H7 (cell line): ENCODE measurements at places on chromosomes 3 and 15. TPM values are rescaled to one million over a fixed set of nuclear protein-coding genes. Genes with fewer than 3 reads are reported as not detected.

GRCh38 chr3:34859746-34860145, 779.6 kb upstream of the ARPP21 start:
- no peak for DNase-seq

- DNase-seq: no peak
Measured at GRCh38 chr3:190512666-190513065, 1.2 kb upstream of the IL1RAP start.

DNA sequence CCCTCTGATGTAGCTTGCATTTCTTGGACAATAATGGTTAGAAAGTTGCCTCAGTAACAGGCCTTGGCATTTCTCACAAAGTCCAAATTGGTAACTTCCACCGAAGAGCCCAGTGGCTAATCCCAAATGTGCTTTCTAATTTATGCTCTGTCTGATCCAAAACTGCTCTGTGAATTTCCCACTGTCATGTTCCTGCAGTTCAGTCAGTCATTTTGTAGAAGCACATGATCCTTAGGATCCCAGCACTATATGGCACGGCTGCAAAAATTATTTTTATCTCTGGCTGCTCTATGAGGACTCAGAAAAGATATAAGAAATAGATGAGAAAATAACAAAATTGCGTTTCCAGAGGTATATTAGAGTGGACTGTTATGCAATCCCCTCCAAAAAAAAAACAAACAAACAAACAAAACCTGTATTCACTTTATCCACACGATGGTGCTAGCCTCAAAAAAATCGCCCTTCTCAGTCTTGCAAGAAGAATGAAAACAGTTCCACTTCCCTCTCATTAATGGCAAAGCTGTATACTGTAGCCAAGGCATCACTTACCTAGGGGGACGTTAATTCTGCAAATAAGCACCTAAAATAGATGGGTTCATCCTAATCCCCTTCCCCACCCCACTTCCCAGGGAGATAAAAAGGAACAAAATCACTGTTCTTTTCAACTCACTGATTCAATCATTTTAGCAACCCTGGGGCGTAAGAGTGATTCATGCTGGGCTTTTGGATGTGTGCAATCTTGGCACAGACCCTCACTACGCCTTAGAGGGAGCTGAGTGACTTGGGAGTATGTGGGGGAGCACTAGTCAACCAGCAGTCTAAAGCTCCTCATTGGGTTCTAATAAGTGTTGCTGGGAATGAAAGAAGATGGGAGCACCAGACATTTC, 61.3 kb downstream of the TMCO5A start:
- no peak for DNase-seq

- DNase-seq: no peak
Measured at GRCh38 chr3:64459711-64460110, 228.1 kb downstream of the ADAMTS9 start.

- DNase-seq: no peak
Measured at GRCh38 chr3:176041812-176042211, 1155.5 kb downstream of the TBL1XR1 start.

DNA sequence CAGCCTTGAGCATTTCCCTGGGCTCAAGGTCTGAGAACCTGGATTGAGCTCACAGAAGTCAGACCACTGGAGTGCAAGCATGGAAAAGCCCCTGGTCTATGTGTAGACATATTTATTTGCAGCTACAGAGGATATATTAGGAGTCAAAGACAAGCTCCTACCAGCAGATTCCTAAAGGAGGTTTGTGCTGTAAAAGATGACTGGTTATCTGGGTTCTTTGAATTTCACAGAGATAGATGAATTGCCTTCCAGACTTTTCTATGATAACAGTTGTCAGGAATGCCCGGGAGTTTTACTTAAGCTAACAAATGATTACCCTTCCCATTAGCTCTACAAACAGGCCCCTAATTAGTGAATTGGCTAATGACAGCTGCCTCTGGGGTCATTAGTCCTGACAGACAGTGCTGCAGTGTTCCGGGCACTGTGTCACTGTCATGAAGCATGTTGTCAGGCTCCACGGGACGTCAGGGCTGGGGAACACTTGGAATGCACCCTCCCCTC, 48.8 kb upstream of the PLXNA1 start:
- DNase-seq: peak; percentile 46

DNA sequence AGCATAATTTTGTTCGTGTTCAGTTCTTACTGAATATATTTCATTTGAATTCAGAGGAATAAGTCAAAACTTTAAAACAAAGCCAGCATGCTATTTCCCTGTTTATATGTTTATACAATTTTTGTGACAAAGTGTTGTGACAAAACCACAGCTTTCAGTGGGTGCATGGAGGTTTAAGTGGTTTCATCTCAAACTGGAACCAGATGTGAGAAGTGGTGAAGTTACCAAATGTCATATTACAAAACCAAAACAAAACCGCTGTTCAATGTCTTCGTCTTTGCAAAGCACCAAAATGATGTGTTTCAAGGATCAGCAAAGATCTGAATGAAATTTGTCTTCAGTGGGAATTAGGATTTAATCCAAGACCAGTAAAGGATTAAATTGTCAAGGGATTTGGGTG, 59.3 kb upstream of the OSTN start:
- no peak for DNase-seq

GRCh38 chr3:38853011-38853410, 37.0 kb upstream of the SCN10A start:
- no peak for DNase-seq

DNA sequence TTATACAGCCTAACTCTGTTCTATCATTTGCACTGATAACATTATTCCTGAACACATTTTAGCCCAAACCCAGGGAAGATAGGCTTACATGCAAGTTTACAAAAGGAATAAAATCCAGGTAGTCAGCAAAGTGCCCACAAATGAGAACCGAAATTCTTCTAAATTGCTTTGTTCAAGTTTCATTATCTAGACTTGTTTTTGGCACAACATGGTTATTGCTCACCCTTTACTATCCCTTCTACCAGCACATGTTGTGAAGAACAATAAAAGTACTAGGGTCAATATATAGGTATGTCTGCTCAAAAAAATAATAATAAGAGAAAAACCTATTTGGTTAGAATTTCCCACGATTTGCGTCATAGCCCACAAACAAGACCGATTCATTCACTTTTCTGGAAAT, 430.5 kb downstream of the FGF12 start:
- no peak for DNase-seq

DNA sequence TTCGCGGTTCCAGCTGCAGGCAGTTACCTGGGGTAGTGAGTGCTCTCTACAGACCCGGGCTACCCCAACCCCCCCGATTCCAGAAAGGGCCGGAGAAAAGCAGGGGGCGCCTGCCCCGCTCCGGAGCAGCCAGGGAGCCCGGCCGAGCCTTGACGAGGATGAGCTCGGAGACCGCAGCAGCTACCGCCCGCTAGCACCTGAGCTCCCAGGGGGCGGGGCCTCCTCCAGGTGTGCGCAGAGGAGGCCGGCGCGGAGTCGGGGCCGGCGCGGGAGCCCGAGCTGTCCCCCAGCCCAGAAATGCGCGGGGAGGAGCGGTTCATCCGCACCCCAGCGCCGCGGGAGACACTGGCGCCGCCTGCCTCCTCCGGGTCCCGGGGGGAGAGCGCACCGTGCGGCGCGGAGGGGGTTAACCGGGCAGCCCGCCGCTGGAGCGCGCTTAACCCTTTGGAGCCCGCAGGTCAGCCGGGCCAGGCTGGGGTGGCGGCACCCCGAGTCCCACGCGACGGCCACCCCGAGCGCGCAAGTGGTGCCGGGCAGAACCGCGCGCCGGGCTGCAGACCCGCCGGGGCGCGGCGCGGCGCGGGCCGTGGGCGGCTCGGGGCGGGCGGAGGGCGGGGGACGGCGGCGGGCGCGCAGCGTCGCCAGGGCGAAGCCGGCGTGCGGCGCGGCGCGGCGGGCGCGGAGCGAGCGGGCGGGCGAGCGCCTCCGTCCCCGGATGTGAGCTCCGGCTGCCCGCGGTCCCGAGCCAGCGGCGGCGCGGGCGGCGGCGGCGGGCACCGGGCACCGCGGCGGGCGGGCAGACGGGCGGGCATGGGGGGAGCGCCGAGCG, at the start of gene CACNA1D:
Gene CACNA1D, plus strand, starts transcription at position 649 of the 829 bp plus-strand sequence. CDS start 556 bp downstream, outside the sequence.
- peak; percentile 94 for DNase-seq

GRCh38 chr3:193129607-193130006, 111.4 kb upstream of the PLAAT1 start:
- no peak for DNase-seq

GRCh38 chr3:194893121-194893987, 207.7 kb downstream of the FAM43A start:
- no peak for DNase-seq

DNA sequence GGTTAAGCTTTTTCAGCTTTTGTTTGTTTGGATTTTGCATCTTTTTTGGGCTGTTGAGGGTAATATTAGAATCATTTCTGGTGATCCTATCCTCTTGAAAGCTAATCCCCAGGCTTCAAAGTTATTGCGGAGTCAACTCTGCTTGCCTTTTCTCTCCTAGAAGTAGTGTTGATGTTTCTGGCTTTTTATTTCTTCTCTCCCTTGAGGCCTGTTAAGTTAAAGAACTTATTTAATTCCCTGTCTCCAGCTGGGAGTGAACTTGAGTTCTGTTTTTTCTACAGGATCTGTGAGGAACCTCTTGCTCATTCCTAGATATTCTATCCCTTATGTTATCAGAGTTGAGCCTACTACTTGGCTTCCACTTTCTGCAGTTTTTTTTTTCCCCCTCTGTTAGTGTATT, 34.1 kb upstream of the CACNA1D start:
- no peak for DNase-seq

DNA sequence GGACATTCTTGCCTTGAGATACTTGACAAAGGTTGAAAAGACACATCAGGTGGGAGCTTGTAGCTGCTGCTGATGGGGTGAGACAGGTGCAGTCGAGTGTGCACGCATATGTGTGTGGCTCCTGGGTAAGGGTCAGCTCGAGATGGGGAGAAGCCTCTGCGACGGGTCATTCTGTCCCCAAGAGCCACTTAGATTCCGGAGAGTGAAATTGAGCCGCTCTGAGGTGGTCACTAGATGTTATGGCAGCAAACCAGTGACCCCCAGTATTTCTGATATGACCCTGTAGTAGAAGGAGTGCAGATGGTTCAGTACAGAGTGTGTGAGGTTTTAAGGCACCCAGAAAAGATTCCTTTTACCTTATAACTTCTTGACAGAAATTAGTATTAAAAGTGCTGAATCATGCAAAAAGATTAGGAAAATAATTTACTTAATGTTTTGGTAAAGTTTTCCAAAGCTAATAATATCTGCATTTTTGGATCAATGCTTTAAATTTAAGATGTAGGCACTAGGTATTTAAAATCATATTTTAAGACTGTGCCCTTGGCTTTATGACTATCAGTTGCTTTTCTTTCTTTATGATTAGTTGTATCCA, 241.9 kb upstream of the TOPAZ1 start:
- DNase-seq: no peak

DNA sequence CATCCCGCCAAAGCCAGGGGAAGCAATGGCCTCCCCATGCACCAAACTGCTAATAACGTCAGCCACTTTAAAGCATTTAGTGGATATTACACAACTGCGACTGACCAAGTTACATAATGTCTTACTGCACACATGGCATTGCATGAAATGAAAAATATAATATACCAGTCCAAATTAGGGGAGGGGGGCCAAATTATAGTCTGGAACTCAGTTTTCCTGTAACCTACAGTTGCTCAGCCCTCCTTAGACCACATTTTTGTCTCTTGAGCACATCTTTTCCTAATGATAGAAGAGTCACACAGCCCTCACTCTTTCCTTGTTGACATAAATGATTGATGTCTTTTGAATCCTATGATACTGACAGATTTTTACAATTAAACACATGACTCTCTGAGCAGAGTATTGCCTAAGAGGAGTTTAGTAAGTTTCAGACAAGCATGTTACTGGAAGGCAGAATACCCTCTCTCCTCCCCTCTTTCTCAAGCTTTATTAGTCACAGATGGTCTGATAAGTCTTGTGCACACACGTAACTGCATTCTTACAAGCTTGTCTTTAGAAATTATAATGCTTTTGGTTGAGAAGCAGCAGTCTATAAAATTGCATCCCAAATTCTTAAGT, 1.1 kb upstream of the PLD1 start:
- DNase-seq: no peak

Gene NCK1
- 19.4 and 25.9 TPM in 2 replicates for total RNA-seq

Gene AZI2
- total RNA-seq: 27.0 and 50.8 TPM in 2 replicates

Gene CCR8
- total RNA-seq: 0.15 TPM in 1 of 2 replicates, not detected in the other

Gene GP5
- total RNA-seq: not detected in 2 replicates
